ENCODE measurements at places on chromosomes 3 and 15. TPM values are rescaled to one million over a fixed set of nuclear protein-coding genes. Genes with fewer than 3 reads are reported as not detected.

SHC4 gene
- 5.3 TPM for total RNA-seq

- H3K4me1 ChIP-seq, result no peaks in the 10 kb centered on the region
- no peaks in the 10 kb centered on the region for H3K27me3 ChIP-seq
- H3K36me3 ChIP-seq, result no peaks in the 10 kb centered on the region
- no peak for DNase-seq
These were observed 1627.6 kb downstream of the SI start for GRCh38 chr3:163450698-163451097.

DNA sequence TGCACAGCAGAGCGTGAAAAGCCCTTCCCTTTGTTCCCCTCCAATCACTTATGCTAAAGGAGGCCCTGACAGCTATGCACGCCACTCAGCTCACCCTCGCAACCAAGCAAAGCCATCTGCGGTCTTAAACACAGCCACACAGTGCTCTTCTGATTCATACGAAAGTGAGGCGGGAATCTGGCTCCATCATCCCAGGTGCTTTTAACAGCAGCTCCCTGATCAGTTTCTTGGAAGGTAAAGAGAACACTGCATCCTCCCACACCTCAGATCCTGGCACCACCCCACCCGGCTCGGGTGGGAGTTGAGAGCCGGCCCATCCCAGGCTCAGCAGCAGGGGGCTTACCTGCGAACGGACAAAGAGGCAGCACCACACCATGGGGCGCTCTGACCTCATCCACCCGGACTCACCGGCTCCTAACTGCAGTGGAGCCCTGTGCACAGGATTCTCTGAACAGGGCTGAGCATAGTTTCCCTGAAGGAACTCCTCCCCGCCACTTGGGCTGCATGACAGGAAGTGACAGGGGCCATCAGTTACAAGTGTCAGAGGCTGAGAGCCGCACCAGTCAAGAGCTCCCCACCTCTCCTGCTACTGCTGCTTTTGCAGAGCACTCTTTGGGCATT is 114.3 kb upstream of the ARHGEF3 start:
- no peak for DNase-seq
- no peaks in the 10 kb centered on the region for H3K36me3 ChIP-seq
- H3K27me3 ChIP-seq, result no peaks in the 10 kb centered on the region
- peak overlapping the region; percentile 29 for H3K27ac ChIP-seq
- H3K4me3 ChIP-seq, result peak overlapping the region; percentile 10
- no peaks in the 10 kb centered on the region for H3K4me1 ChIP-seq

DNA sequence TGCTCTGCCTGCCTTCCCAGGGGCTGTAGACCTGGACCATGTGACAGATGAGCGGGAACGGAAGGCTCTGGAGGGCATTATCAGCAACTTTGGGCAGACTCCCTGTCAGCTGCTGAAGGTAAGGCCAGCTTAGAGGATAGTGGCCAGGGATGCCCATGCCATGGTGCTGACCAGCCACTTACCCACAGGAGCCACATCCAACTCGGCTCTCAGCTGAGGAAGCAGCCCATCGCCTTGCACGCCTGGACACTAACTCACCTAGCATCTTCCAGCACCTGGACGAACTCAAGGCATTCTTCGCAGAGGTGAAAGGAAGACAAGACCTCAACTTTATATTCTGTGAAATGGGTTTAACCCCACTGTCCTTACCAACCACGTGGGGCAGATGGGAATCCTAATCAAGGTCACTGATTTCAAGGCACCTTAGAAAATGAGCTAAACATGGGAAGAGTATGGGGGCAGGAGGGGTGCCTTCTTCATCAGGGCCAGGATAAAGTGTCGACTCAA is 26.7 kb downstream of the NBEAL2 start:
- no peak overlapping the region for H3K4me3 ChIP-seq
- H3K27ac ChIP-seq, result no peak overlapping the region
- H3K4me1 ChIP-seq, result peaks cover 17% of the 10 kb centered on the region
- H3K36me3 ChIP-seq, result peaks cover 21% of the 10 kb centered on the region

IL17RC gene
- total RNA-seq, result 32.5 TPM

TUSC7 gene
- total RNA-seq, result not detected

- no peak overlapping the region for H3K27ac ChIP-seq
- H3K4me3 ChIP-seq, result no peak overlapping the region
- H3K36me3 ChIP-seq, result no peaks in the 10 kb centered on the region
- H3K4me1 ChIP-seq, result no peaks in the 10 kb centered on the region
- no peaks in the 10 kb centered on the region for H3K27me3 ChIP-seq
- DNase-seq, result no peak
These were observed 142.2 kb downstream of the FOXP1 start for GRCh38 chr3:71441217-71441924.

RARB gene
- 22.8 TPM for total RNA-seq

DNA sequence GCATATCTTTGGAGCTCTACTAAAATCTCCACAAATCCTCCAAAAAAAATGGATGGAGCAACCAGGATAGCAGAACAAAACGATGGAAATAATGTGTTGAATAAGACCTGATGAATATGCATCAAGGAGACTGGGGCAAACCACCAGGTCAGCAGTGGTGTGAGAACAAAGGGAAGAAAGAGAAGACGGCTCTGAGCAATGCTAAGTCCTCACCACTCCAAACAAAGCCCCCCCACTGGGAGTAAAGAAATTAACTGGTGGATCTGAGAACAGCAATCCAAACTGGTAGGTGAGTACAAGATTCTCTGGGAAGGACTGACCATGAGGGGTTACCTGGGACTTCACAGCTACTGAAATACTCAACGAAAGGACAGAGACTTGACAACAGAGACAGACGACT is 977.3 kb downstream of the TBL1XR1 start:
- no peaks in the 10 kb centered on the region for H3K4me1 ChIP-seq
- H3K27me3 ChIP-seq, result no peaks in the 10 kb centered on the region
- no peak overlapping the region for H3K4me3 ChIP-seq
- H3K36me3 ChIP-seq, result no peaks in the 10 kb centered on the region

- H3K36me3 ChIP-seq, result no peaks in the 10 kb centered on the region
- no peak for DNase-seq
- H3K27me3 ChIP-seq, result no peaks in the 10 kb centered on the region
- H3K4me3 ChIP-seq, result no peak overlapping the region
These were observed 594.9 kb downstream of the NLGN1 start for GRCh38 chr3:173992416-173992815.

Data from right atrium auricular region (tissue), 2 donors.